ENCODE measurements at places on chromosomes 5 and 9.
A peak's percentile ranks its signal among the peaks of the same experiment; 100 is the strongest.

- no peak for DNase-seq
Observed at GRCh38 chr5:126858441-126858840, 81.5 kb downstream of the LMNB1 start.

- DNase-seq: no peak
Observed at GRCh38 chr5:66513130-66513529, 83.1 kb upstream of the MAST4 start.

DNA sequence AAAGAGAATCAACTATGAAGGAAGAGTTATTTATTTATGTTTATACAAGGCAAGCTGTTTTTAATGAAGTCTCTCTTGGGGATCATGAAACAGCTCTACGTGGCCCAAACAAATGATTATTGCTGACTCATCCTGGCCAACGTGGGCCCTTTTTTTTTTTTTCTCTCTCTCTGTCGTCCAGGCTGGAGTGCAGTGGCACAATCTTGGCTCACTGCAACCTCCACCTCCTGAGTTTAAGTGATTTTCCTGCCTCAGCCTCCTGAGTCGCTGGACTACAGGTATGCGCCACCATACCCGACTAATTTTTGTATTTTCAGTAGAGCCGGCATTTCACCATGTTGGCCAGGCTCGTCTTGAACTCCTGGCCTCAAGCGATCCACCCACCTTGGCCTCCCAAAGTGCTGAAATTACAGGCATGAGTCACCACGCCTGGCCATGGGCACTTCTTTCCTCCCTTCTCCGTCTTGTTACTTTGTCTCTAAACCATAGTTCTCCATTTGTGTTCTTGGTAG lies 98.3 kb downstream of the BASP1 start:
- DNase-seq: no peak

DNA sequence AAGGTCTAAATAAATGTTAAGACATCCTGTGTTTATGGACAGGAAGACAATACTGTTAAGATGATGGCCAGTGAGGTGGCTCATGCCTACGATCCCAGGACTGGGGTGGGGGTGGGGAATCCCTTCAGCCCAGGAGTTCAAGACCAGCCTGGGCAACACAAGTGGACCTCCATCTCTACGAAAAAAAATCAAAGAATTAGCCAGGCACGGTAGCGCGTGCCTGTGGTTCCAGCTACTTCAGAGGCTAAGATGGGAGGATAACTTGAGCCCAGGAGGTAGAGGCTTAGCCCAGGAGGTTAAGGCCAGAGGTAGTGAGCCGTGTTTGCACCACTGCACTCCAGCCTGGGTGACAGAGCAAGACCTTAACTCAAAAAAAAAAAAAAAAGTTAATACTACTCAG lies 5.3 kb downstream of the ROR2 start:
- no peak for DNase-seq

DNA sequence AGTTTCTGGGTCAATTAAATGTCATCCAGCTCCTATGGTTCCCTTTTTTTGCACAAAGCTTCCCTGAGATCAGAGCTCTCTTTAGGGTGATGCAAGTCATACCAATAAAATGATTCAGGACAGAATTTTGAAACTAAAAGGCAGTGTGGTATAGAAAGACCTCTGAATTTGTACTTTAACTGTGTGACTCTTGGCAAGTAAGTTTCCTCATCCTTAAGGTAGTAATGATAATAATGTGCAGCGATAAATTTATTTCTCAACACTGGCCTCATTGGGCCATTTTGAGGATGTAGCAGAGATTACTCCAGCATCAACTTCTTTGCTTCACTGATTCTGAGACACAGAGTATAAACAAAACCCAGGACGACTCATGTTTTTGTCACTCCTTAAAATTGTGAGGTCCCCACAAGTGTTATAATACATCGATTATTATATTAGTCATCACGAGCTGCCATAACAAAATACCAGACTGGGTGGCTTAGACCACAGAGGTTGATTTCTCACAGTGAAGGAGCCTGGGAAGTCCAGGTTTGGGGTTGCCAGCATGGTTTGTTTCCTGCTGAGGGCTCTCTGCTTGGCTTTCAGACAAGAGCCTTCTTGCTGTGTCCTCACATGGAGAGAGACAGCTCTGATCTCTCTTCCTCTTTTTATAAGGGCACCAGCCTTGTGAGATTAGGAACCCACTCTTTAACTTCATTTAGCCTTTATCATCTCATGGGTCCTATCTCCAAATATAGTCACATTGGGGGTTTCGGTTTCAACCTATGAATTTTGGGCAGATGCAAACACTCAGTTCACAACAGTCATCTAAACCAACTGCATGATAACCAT lies 293.0 kb downstream of the ZNF608 start:
- peak; percentile 12 for DNase-seq

- DNase-seq: no peak
Observed at GRCh38 chr5:170818232-170818631, 34.7 kb downstream of the GABRP start.

GRCh38 chr5:92402956-92403702 lies 1020.0 kb upstream of the ARRDC3 start:
- no peak for DNase-seq

DNA sequence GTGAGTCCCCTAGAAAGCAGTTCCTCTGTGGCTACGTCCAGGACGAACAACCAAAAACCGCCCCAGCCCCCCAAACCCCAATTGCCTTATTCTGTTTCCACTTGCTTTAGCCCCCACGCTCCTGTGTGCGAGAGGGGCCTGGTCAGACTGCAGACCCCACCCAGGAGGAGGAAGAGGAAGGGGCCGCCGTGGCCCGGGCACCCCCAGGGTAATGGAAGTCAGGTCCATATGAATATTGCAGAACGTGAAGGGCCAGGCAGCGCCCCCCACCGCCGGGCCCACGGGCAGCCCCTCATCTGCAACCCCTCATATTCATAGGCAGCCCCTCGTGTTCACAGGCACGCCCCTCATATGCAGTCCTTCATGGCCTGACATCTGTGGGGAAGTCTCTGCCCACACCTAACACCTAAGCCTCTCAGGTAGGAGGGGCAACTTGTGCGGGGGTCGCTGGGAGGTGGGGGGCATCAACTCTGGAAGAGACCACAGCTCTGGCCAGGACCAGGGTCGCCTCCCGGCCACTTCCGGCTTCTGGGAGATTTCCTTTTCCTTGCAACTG lies 37.7 kb upstream of the PLEKHG4B start:
- DNase-seq: no peak

- DNase-seq: no peak
Observed at GRCh38 chr9:68744426-68744825, 39.4 kb downstream of the PIP5K1B start.

DNA sequence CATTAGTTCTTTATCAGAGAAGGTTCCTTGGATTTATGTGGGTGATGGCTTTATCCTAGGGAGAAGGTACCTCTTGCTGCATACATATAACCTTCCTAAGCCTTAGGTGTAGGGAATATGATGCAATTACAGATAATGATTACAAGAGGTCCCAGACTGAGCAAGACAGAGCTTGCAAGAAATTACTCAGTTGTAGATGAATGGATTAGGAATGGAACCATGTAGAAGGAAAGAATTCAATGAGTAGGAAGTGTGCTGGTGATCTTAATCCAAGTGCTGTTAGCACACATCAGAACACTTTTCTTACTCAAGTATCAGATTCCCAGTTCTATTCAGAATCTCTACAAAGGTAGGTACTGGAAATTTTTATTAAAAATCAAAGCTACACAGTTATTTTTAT lies 2.5 kb downstream of the OR13F1 start:
- DNase-seq: no peak

GRCh38 chr9:132125944-132126679 lies 35.7 kb upstream of the NTNG2 start:
- DNase-seq: peak; percentile 66

DNA sequence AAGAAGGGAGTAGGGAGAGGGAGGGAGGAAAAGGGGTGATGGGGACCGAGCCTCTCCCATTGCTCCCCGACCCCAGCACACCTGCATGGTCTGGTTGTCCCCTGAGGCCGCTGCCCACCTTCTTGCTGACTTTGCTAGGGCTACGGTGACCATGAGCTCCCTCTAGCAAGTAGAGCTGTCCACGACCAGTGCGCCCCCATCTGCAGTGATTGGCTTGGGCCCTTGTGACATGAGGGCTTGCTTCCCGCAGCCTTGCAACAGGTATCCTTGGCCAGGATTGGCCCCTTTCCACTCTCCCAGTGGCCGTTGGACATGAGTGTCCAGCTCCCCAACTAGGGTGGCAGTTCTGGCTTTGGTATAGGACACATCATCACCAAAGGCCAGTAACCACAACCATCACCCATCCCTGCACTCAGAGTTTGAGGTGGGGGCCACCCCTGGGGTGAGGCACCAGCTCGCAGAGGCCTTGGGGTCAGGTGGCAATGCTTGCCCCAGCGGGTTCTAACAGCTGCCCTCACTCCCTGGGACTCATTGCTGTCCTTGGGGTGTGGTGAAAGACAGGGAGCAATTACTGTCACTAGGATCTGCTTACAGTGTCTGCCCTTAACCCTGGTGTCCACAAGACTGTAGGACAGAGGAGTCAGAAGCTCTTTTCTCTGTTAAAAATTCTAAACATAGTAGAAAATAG lies 17.2 kb upstream of the NINJ1 start:
- no peak for DNase-seq

GRCh38 chr9:13705373-13705772 lies 425.9 kb upstream of the MPDZ start:
- no peak for DNase-seq

- no peak for DNase-seq
Observed at GRCh38 chr5:31664566-31664965, 25.6 kb downstream of the PDZD2 start.

DNA sequence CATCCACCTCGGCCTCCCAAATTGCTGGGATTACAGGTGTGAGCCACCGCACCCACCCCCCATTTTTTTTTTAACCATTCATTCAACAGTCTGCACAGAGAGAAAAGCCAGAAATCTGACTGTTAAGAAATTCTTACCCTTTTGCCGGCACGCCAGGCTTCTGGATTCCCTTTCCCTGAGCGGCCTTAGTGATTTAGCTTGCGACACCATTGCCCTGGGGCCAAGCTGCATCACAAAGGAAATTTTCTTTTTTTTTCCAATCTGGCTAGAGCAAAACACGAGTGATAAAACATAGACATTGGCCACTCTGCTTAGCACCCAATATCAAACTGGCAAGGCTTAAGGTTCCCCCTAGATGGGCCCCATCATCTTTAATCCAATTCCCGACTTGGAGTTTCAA lies 21.2 kb upstream of the ATOSB start:
- no peak for DNase-seq
